Urothelium cell line (cell line): ENCODE measurements at places on chromosomes 12 and 14.
A peak's percentile ranks its signal among the peaks of the same experiment; 100 is the strongest.

DNA sequence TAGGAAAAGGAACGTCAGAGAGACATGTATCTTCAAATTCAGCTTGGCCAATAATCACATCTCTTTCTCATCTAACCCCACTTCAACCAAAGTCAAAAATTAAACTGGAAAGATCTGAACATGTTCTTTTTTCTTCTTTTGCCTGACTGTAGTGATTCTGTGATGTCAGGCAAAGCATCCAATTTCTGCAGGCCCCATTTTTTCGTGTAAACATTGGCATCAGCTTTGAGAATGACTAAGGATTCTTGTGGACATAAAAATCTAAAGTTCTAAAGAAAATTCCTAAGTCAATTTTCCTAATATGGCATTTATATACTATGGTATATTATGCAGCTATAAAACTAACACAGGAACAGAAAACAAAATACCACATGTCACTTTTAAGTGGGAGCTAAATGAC is 89.1 kb downstream of the STXBP6 start:
- DNase-seq = no peak

DNA sequence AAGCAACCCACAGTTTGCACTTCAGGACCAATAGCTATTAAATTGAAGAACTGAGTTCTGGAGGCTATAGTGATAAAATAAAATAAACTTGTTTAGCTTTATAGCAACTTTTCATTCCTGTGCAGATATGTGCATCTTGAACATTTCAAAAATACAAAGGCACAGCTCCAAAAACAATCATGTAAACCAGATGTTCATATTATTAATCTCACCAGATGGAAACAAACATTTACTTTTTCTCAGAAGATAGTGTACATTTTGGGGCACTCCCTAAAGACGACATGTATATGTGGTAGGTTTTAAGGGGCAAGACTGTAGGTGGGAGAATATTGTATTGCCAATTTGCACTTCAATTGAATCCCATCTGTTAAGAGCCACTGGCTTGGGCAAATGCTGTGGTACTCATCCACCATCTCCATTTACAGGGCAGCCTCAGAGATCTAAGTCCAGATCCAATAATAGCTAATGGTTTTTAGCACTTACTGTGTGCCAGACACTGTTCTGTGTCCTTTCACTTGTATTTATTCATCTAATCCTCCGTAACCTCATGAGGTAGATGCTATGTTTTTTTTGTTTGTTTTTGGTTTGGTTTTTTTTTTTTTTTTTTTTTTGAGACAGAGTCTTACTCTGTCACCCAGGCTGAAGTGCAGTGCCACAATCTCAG is 49.1 kb downstream of the PTGER2 start:
- no peak for DNase-seq

DNA sequence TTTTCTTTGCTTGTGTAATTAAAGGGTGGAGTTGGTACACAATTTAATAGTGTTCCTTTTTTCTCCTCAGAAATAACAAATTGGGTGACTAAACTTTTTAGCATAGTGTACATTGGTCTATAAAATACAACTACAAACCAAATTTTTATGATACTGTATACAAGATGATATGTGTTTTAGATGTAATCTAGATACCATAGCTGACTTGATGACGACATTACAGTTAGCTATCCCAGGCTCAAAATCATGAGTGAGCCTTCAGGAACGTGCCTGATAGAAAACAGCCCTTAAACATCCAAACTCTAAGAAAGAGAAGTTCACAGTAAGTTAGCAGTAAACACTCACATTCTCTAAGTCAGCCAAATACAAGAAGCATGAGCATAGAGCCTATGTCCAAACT is 99.0 kb upstream of the SSTR1 start:
- no peak for DNase-seq

GRCh38 chr14:32934073-32934880 is 4.4 kb upstream of the NPAS3 start:
- peak; percentile 60 for DNase-seq

DNA sequence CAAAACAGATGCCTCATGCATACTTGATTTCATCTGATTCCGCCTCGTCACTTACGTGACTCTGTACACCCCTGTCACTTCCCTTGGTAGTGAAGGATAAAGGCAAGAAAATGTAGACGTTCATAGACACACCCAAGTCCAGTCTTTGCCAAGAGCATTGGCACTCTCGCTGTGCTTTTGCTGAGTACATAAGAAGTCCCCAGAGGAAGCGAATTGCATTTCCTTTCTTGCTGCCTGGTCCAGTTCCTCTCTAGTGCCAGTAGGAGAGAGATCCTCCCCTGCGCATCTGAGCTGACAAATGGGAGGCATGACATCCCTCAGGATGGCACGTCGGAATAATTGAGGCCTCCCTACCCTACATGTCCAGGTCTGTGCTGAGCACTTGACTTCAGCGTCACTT is 21.3 kb upstream of the RIN3 start:
- no peak for DNase-seq

DNA sequence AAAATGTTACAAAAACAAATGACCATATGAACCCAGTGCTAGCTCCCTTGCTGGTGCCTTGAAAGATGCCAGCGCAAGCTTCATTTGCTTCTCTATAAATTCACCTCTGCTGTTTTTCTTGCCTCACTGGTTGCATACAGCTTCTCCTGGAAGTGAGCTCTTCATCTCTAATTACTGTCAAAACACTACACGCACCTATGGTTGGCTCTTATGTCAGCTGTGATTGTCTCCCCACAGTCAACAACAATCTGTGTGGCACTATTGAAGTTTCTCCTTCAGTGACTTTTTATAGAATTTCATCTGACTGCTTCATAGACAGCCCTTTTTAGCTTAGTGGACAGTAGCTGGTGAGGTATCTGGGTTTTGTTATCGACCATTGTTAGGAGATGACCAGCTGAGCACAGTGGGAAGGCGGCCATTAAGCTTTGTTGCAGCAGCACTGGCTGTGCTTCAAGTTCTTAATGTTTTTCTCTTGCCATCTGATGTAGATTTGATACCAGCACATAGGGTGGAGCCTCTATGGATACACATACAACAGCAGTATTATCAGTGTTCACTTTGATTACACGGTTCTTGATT is 131.8 kb downstream of the KITLG start:
- no peak for DNase-seq

- no peak for DNase-seq
Measured at GRCh38 chr14:78725086-78725485, 554.9 kb downstream of the NRXN3 start.

GRCh38 chr12:78898416-78898815 is 33.8 kb downstream of the SYT1 start:
- no peak for DNase-seq

DNA sequence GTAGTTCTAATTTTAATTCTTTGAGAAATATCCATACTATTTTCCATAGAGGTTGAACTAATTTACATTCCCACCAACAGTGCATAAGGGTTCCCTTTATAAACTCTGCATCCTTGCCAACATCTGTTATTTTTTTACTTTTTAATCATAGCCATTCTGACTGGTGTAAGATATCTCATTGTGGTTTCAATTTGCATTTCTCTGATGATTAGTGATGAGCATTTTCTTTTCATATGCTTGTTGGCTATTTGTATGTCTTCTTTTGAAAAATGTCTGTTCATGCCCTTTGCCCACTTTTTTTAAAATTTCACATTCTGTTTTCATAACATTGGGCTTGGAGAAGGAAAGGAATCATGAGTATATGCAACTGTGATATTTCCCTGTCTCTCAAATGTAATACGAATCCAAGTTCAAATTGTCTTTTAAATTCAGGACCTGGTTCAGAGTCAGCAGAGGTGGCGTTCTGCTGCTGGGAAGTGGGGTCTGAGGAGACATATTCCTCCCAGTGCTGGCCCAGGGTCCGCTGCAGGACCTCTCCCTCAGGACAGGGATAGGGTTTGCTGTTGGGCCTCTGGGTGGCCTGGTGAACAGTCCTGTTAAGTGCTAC is 81.2 kb upstream of the ETV6 start:
- no peak for DNase-seq

DNA sequence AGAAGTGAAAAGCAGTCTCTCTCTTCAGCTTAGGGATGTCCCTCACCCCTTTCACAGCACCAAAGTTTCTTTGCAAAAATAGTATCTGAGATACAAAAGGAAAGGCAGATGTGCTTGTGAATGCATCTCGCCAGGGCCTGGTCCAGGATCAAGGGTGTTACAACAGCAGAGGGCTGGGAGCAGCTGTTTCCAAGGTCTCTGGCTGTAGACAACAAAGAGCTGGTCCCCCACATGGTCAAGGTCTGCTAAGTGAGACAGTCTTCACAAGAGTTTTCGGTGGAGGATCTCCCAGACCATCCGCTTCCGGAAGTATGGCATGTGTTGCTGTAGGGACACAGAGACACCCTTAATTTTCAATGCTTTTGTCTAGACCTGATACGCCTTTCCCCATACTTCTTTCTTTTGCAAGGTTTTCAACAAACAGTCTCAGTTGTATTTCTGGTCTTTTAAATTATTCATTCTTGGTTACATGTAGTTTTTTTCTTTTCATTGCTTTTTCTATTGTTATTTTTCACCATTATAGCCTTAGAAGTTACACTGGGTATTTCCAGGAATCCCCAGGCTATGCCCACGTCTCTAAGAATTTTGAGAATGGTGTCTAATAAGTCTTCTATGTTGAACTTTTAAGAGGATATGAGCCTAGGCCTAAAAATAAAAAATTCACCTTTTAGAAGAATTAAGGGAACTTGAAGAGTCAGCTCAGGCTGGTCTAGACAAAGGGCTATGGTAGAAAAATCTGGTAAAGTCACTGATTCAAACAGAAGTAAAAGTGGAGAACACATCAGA is 41.0 kb upstream of the COL2A1 start:
- no peak for DNase-seq

- DNase-seq = no peak
Measured at GRCh38 chr12:4447151-4447550, 1.5 kb upstream of the FGF6 start.

DNA sequence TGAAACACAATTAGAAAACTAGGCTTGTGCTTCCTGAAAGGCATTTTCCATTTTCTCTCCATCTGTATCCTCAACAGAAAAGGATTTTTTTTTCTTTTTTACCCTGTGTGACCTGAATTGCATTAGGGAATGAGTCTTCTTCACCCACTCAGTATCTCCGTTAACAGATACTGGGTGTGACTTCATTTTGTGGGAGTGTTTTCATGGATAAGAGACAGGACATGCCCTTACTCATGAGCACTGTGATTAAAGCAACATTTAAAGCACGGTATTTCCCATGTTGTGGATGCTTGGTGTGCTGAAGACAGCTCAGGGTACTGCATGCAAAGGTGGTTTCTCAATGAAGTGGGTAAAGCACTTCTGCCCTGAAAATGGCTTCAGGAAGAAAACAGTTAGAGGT is 1397.3 kb upstream of the TMEM132C start:
- no peak for DNase-seq

GRCh38 chr12:125071456-125071855 is 6.2 kb downstream of the AACS start:
- DNase-seq = no peak

GRCh38 chr14:32224737-32225377 is 21.8 kb upstream of the RNU6-8 start:
- DNase-seq = peak; percentile 73

DNA sequence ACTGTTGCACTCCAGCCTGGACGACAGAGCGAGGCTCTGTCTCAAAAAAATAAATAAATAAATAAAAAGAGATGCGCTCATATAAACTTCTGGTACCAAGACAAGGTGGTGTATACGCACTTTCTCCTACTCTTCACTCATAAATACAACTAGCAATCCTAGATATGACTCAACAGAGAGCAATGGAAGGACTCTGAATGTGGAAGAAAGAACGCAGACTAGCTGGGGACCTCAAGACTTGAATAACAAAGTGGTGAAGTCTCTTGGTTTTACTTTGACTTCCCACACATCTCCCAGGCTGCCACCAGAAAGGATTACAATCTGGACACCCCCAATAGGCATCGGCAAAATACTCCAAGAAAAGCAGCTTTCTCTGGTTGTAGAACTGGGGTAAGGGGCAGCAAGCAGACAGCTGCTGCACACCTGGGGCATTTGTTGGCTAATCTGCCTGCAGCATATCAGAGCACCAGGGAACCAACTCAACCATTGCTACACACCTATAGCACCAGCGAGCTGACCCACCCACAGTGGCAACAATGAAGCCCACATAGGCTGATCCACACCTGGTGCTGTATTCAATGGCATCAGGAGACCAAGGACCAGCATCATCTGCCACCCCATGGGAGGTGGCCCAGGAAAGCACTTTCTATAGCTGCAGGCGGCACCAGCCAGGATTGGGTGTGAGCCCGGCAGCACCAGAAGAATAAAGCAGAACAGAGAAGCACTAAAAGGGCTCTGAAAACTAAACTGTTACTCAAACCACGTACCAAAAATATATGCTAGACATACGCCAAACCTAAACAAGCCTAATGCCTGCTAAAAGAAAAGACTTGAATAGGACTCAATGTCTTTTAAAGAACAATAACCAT is 1231.7 kb upstream of the TMEM132C start:
- DNase-seq = no peak

- DNase-seq = no peak
Measured at GRCh38 chr12:66108386-66108785, 22.2 kb downstream of the LLPH start.

DNA sequence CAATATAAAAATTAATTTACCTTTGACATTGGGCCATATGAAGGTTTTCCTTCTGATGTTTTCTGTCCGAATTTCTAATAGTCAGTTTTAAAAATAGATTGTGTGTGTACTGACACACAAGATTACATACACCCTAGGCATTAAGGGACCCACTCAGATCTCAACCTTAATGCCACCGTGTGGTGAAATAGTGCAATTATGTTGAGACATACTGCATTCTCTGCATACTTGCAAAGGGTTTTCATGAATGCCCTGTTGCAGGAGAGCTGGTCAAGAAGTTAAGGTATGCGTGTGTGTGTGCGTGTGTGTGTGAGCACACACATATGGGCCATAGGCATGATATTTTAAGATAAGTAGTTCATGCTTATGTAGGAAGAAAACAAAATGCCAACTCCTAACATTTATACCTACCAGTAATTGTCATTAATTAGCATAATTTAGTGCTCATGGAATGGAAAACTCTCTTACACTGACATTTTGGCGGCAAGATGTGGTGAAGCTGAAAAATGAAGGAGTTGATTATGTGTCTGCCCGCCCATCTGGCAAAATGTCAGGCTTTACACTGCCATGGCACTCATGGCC is 58.8 kb downstream of the PIK3C2G start:
- peak; percentile 64 for DNase-seq

DNA sequence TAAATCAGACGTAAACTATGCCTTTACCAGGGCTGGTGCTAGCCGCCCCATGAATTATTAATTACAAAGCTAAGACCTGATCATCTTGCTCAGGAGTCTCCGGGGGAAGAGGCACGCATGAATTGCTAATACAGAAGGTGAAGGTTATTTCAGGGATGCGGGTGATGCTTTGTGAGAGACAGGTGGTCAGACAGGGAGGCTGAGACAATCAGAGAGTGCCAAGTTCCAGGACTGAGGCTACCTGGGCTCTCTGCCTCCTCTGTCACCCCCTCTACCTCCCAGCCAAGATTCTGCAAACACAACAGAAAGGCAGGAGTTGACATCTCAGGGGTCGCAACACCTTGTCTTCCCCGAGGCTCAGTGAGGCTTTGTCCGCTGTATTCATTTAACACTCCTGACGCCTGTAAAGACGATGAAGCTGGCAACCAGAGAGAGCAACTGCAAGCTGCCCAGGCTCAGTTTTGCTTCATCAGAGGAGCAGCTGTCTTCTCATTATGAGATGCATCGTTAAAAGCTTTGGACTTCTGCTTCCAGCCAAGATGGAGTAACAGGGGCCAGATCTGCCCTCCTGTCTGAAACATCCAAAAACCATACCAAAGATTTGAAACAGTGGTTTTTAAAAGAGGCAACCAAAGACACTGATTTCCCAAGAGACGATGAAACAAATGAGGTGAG is 46.6 kb downstream of the PRIMA1 start:
- DNase-seq = no peak
